ENCODE measurements at places on chromosomes 1 and 21.
A peak's percentile ranks its signal among the peaks of the same experiment; 100 is the strongest.

GRCh38 chr1:151980287-151981177 is 13.1 kb downstream of the S100A10 start:
- no peak for DNase-seq

GRCh38 chr21:29389136-29389535 is 90.4 kb downstream of the BACH1 start:
- no peak for DNase-seq

- peak; percentile 79 for DNase-seq
These were observed 520 bp downstream of the PLEKHN1 start for GRCh38 chr1:966704-967300.

GRCh38 chr1:90614872-90615271 is 102.2 kb downstream of the BARHL2 start:
- no peak for DNase-seq

- DNase-seq: no peak
These were observed 73.3 kb downstream of the MRPL37 start for GRCh38 chr1:54273092-54273794.

DNA sequence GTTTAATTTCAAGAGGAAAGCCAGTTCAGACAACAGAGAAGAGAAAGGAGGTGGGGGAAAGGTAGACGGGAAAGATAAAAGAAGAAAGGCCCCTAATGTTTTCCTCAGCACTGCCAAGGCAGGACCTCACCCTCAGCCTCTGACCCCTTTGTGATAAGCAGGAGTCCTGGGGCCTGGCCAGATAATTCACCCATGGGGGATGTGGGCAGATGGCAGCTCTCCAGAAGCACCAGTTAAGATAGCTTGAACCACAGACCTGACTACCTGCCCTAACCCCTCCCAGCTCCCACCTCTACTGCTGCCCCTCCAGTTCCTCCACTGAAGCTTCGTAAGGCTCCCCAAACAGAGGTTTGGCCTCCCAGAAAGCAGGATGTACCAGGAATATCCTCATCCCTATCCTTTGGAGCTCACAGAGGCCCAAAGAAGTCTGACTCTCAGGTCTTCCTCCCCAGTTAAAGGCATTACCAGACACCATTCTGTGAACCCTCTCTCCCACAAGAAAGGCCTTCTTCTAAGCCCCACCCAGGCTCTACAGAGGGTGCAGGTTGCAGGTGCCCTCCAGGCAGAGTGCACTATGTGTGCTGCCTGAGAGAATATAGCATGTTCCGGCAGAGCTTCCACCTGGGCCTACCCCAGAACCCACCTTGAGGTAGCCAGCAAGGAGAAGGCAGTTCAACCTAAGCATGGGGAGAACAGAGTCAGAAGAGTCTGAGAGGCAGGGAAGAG is 9.2 kb upstream of the SNAPIN start:
- DNase-seq: no peak

DNA sequence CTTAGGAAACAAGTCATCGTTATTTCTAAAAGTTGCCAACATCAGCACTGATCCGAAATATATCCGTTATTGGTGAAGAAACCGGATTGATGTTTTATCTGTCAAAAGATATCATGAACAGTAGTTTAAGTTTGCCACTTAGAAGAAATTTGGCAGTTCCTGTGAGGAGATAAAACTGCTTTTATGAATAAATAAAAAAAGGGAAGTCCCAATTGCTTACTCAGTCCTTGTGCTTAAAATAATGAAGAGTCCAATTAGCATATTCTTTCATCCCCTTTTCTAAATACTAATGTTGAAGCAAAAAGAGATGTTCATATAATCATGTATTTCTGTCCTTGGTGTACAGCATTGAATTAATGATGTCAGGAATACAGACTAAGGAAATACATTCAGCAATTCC is 164.6 kb downstream of the NCAM2 start:
- no peak for DNase-seq

- DNase-seq: no peak
These were observed 51.7 kb upstream of the DUSP10 start for GRCh38 chr1:221793439-221794078.

- no peak for DNase-seq
These were observed 1.3 kb downstream of the CRTC2 start for GRCh38 chr1:153956997-153957715.

DNA sequence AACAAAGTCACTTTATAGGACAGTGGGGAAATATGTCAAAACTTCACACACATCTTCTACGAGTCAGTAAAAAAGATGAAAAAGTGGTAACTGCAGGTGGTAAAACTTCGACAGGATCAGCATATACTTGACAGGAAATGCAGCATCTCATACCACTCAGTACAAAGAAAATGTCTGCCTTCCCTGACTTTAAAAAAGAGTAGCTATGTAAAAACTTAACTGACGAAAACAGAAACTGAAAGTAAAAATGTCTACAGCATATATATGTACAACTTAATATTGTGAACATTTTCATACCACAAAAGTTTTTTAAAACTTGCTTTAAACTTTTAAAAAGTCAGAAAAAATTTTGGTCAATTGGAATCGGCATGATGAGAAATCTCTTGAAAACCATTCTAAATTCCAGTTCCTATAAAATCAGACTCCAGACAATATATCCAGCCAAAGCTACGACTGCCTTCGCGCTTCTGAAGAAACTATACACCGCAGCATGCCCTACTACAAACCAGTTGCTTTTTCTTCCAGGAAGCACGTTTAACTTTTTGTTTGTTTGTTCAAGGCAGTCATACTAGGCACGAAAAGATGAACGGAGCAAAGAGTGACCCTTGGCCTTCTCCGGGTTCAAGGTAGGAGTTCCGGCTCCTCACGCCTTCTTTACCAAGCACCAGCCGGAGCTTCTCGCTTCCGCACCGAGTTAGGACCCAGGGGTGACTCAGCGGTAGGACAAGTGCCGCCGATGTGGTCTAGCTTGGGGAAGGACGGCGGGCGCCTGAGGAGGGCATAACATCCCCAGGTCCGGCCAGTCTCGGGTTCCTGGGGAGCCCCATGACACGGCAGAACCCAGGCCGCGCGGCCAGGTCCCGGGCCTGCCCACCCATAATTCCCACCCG is 612 bp downstream of the PSMA5 start:
- no peak for DNase-seq

- DNase-seq: no peak
These were observed 380 bp upstream of the FBXO28 start for GRCh38 chr1:224113545-224113917.

DNA sequence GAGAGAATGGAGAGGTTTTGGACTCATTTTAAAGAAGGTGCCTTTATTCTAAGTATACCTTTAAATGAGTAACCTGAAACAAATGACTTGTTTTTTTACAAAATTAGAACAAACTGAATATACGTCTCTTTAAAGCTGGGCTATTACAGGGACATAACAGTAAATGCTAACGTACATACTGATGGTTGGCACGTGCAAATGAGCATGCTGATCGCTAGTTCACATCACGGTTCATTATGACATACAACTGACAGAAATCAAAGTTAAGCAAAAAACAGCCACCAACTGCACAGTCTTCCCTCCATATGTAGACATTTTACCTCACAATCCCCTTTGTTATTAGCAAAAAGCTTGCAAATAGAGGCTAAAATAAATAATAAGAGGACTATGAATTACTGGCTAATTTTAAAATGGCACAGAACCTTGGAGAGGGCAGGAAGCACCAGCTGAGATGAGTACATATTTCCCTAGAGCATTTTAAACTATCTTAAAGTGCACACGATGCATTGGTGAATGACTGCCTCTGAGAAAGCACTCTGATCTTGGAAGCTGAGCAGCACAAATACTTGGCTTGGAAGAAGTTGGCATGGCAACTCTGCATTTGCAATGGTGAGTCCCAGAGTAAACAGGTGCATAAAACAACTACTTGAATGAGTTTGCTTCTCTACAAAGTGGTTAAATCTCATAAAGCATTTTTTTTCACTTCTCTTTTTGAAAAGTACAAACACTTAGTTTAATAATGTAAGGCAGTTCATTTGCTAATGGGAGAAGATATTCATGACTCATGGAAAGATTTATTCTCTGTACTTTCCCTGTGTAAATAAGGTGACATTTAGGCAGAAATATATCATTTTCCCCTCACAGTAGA is 204.7 kb downstream of the LHX8 start:
- DNase-seq: no peak

- no peak for DNase-seq
These were observed 60.6 kb downstream of the WNT9A start for GRCh38 chr1:227886993-227887696.

DNA sequence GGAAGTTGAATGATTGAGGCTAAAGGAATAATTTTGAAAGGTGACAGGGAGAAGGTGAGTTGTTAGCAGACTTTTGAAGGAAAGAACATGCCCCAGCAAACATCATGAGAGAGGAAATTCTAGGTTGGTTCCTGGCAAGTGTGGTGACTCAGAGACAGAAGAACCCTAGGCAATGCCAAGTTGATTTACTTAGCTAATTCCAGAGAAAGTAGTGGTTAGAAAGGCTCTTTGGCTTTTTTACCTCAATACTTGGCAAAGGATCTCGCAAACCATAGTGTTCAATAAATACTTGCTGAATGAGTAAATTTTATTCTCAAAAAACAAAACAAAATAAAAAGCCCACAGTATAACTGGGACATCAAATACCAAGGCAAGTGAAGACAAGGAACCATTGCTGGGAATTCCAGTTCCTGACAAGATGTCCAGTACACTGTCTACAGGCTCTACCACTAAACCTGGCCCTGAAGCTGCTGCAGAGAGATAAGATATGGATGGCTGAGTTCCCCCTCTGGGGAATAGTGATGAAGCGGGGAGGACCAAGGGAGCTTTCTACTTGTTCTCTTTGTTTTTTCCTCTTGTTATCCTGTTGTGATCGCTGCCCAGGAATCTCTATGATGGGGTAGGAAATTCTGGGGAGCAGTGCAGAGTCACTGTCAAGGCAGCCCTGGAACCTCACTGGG is 48.2 kb downstream of the IL12RB2 start:
- no peak for DNase-seq

GRCh38 chr1:87393445-87394085 is 64.9 kb downstream of the LMO4 start:
- DNase-seq: no peak

GRCh38 chr1:234776876-234777855 is 167.2 kb upstream of the IRF2BP2 start:
- no peak for DNase-seq

DNA sequence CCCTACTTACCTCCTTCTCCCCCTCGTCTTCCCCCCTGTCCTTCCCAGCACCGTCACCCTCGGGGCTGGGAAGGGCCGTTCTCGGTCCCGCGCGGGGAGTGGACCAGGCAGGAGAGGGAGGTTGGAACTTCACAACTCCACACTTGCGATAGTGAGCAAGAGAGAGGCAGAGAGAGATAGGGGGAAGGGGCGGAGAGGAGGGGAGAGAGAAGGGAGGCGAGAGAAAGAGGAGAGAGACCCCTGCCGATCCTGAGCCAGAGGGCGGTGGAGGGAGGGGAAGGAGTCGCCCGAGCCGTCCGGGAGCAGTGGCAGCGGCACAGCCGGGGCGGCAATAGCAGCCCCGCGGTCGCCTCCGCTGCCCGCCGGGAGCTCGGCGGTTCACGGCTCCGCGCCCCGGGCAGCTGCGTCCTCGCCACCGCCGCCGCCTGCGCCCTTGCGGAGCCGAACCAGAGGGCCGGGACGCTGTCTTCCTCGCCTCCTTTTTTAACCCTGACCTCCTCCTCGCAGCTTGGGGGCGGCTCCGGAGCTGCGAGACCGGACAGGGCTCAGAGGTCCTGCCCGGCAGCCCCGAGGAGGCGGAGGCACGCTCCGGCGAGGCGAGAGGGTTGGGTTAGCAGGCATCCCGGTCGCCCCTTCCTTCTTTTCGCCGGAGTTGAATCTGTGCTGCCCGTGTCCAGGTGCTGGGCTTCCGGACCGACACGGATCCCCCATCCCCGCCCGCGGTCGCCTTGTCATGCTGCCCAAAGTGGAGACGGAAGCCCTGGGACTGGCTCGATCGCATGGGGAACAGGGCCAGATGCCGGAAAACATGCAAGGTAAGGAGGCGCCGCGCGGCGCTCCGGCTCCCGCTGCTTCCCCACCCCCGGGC is 11.7 kb downstream of the NR5A2 start:
- no peak for DNase-seq

GRCh38 chr1:224856973-224857372 is 72.5 kb upstream of the DNAH14 start:
- no peak for DNase-seq

DNA sequence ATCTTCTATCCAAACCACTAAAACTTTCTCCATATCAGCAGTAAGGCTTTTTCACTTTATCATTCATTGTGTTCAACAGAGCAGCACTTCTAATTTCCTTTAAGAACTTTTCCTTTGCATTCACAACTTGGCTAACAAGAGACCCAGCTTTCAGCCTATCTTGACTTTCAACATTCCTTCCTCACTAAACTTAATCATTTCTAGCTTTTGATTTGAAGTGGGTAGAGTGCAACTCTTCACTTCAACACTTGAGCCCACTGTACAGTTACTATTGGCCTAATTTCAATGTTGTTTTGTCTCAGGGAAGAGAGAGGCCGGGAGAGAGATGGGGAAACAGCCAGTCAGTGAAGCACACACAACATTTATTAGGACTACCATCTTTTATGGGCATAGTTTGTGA is 2.0 kb downstream of the UBE2G2 start:
- DNase-seq: no peak

DNA sequence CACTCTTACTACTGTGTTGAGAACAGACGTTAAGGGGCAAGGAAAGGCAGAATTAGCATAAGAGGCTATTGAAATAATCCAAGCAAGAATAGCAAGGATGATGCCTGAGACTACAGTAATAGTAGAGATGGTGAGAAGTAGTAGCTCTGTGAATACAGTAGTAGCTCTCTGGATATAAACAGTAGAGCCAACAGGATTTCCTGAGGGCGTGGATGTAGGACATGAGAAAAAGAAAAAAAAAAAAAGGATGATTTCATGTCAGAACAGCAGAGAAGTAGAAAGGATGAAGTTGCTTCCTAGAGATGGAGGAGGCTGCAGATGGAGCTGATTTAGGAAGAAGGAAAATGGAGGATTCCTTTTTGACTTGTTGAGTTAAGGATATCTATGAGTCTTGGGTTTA is 112.3 kb downstream of the OMA1 start:
- no peak for DNase-seq

DNA sequence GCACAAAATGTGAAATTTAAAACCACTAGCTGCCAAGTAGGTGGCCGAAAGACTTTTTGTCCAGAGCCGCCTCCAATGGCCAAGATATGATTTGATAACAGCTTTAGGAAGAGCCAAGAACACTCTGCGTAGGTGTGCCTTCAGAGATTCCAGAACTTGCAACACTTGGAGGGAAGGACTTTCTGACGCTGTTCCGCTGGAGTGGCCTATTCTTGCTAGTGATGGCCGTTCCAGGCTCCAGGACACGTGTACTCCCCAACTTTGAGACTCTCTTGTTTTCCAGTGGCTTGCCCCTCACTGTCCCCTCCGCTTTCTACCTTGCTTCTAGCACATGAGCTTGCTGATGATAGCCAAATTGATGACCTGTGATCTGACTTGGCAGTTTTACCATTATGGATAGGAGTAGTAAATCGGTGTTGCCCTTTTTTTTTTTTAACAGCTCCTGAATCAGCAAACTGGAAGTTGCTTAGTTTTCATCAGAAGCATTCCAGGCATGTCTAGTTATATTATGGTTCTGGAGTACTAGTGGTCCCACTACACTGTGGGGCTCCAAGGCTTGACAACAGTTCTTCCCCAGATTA is 1.0 kb downstream of the PRDX6 start:
- no peak for DNase-seq

- no peak for DNase-seq
These were observed 8.0 kb upstream of the B4GALT3 start for GRCh38 chr1:161185282-161185682.
